Effector memory CD8-positive, alpha-beta T cell (primary cell): ENCODE measurements at places on chromosomes 4 and X.
A peak's percentile ranks its signal among the peaks of the same experiment; 100 is the strongest.

GRCh38 chrX:79138658-79139241, 5.7 kb upstream of the GPR174 start:
- no peak for DNase-seq

GRCh38 chr4:874056-874455, 48.1 kb upstream of the CPLX1 start:
- DNase-seq: no peak

- DNase-seq: no peak
Measured at GRCh38 chrX:109880629-109881028, 122.3 kb upstream of the TMEM164 start.

GRCh38 chr4:39834269-39834668, 136.3 kb downstream of the UBE2K start:
- no peak for DNase-seq

GRCh38 chrX:77428551-77428950, 18.6 kb upstream of the FGF16 start:
- DNase-seq: no peak

GRCh38 chr4:176303938-176304337, 15.8 kb upstream of the SPCS3 start:
- DNase-seq: no peak

DNA sequence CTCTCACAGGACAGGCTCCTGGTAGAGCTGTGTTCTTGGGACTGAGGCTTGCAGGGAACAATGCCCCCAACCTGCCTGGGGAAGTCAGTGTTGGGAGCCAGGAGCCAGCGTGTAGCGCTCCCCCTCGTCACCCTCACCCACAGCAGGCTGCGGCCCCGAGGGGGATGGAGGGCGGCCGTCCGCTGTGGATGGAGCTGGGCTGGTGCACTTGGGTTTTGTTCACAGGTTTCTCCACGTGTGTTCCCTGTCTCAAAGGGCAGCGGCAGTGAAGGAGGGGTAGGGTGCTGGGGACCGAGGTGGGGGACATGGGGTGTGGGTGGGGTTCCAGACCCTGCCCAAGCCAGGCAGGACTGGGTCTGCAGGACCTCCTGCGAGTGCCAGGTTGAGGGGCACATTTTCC, 69.1 kb downstream of the RGS12 start:
- no peak for DNase-seq

DNA sequence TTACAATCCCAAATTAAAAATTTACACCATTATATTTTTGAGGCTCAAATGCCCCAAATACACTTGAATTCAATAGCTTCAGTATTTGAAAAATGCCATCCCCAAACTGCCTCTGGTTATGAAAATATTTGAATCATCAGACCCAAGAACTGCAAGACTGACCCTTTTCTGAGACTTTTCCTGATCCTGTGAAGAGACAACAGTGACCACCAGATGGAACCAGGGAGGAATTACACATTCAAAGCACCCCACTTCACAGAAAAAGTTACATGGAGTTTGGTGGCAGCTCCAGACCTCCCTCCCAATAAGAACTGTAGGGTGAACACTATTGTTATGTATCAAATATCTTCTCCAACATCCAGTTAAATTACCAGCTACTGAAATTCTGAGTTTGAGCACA, 44.0 kb upstream of the SCD5 start:
- no peak for DNase-seq

DNA sequence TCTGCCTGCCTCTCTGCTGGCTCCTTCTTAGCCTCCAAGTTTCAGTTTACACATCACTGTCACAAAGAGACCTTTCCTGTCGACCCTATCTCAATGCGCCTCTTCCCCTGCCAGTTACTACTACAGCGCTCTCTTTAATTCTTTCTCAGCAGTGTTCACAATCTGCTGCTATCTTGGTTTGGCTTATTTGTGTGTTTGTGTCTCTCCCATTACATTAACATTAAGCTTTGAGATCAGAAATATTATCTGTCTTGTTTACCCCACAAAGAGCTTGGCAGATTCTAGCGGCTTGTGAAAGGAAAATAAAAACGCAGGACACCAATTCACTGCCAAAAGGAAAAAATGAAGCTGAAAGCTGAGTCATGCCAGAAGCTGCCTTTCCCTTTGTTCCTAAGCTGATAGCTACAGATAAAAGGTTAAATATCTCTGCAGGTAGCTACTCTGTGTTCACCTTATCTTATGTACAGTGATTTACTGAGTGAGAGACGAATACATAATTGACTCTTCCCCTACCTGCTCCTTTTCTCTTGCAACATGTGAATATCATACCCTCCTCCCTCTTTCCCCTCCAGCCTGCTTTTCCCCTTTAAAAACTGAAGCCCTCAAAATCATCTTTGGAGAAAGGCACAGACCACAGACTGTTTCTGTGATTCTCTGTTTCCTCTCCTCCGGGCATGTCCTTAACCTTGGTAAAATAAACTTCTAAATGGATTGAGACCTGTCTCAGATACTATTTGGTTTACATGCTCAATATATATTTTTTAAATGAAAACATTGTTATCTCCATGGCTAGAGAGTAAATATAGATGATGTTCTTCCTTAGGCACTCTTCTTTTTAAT, 19.3 kb upstream of the SLC9A7 start:
- DNase-seq: no peak

DNA sequence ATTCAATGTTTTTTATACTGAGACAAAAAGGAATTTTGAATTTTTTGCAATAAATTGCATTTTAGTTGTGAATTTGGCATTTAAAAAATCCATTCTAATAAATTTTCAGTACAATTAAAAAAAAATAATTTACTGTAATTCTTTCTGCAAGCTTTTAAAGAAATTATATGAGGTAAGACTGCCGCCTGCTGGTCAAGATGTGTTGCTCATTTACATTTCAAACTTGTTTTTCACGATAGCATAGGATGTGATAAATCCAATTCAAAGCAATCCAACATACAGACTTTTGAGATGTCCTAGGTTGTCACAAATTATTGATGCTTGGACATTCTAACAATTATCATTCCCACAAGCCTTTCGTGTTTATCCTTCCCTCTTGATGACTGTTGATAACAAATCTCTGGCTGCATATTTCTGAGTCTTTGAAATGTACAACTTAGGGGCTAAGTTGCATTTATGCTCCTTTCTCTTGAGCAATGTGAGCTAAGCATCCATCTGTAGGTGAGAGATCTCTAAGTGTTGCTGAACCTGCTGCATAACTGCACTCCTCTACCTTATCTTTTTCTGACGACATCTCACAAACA, 21.7 kb upstream of the MFAP3L start:
- DNase-seq: peak; percentile 48

DNA sequence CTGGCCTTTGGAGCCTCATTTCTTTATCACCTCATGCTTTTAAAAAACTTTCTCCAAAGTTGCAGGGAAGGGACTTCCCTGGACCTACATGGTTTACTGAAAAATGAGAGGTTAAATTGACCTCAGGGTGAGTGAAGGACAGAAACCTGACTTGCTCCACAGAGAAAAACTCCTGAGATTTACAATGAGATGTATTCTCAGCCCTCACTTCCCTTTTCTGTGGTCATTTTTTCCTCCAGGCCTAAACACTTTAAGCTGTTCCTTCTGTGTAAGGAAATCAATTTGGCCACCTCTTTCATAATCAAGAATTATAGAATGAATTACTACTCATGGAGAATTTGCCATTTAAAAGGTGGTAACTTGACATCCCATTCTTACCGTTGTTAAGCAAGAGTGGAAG, 77.9 kb downstream of the HPGD start:
- no peak for DNase-seq

GRCh38 chr4:186932631-186933187, 209.1 kb upstream of the FAT1 start:
- DNase-seq: no peak

- no peak for DNase-seq
Measured at GRCh38 chr4:130636486-130636885, 1540.5 kb downstream of the C4orf33 start.

DNA sequence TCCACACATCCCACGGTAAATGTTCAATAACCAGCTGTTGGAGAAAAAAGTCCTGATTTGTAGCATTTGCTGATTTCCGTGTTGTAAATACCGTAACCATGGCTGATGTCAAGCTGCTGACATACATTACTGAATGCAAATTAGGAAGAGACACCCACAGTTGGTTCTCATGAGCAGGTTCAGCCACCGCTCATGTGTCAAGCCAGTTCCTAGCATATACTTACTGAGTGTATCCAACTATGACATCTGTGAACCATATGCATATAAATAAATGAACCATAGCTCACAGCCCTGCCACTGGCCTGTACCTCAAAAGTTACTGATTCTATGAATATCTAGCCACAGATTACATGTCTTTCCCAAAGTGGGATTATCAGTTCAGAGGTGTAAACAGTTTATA, 29.5 kb downstream of the FHDC1 start:
- no peak for DNase-seq

- no peak for DNase-seq
Measured at GRCh38 chr4:128225148-128225547, 62.5 kb downstream of the PGRMC2 start.

- no peak for DNase-seq
Measured at GRCh38 chr4:8494983-8495548, 54.5 kb downstream of the TRMT44 start.

- DNase-seq: no peak
Measured at GRCh38 chr4:181478656-181479055, 764.5 kb upstream of the TENM3 start.
